ENCODE measurements at places on chromosomes 7 and 10.

DNA sequence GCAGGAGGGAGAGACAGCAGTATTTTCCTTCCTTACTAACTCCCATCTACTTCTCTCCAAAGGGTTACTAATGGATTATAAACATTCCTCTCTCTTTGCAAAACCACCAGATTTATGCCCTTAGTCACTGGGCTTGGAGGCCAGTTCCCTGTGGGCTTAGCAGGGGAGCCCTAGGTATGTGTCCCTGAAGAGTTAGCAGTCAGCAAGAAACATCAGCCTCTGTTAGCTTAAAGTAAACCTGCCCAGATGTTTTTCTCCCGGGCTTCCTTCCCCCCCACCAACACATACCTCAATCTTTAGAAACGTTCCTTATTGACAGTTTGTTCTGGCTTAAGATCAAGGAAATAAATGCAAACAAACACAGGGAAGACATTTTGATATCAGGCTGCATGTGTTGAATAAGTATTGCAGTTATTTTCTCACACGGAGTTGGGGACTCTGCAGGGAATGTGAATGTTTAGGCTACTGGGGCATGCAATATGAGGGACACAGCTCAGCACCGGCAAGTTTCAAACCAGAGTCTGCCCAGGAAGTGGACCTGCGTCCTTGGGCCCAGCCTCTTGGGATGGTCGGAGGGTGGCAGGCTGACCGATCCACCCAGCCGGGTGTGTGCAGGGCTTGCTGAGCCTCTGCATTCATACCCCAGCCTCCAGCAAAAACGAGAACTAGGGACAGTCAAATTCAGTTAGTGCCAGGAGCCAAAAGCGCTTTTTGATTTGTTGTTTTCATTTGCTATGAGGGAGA, 252.0 kb upstream of the GRB10 start:
- no peak for DNase-seq

DNA sequence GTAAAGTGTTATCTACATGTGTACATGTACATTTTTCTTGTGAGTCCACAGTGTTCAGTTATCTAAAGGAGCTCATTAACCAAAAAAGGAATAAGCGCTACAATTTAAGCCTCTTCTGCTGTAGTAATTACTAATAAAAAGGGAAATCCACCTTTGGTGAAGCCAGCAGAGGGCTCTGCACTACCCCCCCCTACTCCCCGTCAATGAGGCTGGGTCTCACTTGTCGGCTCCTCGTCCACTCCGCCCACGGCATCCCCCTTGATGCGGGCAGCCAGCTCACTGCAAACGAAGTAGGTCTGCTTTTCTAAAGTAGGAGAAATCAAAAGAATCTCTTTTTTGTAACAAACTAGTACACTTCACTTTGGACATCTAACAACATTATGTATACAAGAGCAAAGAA, 4.7 kb upstream of the WASHC2A start:
- DNase-seq, result no peak

- DNase-seq, result no peak
Observed at GRCh38 chr7:83648464-83649241, at the start of gene SEMA3E. TSS of gene SEMA3E (minus strand) at chr7:83649139.

- no peak for DNase-seq
Observed at GRCh38 chr7:69049326-69049725, 548.9 kb upstream of the AUTS2 start.

DNA sequence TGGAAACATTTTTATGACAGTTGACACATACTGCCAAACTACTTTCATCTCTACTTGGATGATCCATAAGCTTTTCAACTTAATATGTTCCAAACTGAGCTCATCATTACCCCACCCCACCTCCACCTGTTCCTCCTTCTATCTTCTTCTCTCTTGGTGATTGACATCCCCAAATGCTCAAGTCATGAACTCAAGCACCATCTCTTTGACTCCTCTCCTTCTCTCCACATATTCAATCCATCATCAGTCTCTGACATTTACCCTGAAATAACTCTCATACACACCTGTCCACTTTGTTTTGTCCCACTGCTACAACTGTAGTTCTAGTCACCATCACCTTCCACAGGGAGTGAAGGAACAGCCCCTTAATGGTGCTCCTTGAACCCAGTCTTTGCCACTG, 43.3 kb downstream of the SGCE start:
- DNase-seq, result no peak

DNA sequence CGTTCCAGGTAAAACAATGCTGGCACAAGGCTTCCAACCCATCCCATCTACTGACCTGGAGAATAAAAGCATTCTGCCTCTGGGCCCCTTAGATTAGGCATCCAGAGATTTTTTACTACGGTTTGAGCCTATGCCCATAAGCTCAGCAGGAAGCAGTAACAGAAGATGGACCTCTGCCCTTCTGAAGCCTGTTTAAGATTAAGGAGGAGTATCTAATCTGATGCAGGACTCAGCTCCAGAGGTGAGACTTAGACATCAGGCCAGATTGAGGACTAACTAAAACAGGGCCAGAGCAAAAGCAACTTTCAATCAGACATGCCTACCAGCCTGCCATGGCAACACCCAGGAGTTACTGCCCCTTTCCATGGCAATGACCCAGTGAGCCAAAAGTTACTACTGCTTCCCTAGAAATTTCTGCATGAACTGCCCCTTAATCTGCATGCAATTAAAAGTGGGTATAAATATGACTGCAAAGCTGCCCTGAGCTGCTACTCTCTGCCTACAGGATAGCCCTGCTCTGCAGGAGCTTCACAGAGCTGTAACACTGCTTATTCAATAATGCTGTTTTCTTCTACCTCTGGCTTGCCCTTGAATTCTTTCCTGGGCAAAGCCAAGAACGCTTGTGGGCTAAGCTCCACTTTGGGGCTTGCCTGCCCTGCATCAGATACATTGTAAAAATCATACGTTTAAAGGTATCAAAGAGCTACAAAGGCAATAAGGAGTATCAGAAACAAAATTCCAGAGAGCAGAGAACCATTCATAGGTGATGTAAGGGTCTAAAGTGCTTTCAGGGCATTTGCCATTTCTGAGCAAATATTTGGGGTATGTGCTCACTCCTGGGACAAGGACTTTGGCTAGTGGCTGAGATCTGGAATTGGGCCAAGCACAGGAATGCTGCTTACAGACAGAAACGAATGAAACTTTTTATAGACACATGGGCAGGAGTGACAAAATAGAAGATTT, 25.0 kb upstream of the CNNM1 start:
- DNase-seq, result no peak

GRCh38 chr10:74949843-74950765, 123.7 kb downstream of the KAT6B start:
- DNase-seq, result no peak

- DNase-seq, result no peak
Observed at GRCh38 chr7:85306115-85306514, 119.3 kb upstream of the SEMA3D start.

DNA sequence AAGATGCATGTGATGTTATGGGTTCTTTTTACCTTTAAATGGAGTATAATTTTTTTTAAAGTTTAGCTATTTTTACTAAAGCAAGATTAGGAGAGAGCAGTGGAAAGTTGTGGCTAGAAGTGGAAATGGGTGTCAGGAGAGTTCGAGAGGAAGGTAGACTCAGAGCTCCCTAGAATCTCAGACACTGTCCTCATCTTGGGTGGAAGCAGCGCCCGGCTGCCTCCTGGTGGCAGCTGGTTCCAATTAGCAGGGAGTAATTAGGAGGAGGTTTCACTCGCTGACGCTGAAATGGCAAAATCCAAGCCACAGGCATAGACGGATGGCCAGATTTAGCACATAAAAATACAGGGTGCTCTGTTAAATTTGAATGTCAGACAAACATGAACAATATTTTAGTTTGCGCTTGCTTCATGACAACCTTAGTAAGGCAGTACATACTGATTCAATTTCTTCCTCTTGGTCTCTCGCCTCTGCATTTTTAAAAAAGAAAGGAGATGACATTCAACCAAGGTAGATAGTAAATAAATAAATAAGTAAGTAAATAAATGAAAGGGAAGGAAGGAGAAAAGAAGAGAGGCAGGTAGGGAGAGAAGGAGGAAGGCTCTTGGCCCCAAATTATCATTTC, 58.5 kb downstream of the LGI1 start:
- DNase-seq, result no peak

GRCh38 chr7:28958980-28959347, 834 bp upstream of the TRIL start:
- no peak for DNase-seq

DNA sequence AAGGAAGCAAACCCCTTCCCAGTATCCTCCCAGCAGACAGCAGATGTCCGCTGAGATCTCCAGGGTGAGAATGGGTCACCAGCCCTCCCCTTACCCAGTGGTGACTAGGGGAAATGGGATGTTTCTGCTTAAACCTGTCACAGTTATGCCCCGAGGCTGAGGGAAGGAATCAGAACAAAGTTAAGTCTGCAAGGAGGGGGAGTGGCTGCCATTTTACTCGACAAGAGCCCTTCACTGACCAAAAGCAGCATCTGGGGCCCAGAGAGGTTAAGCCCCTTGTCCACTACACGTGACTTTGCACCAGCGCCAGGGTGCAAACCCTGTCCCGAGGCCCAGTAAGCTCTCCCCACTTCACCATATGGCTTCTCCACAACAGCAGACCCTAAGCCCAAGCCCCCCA, 4.6 kb upstream of the NANOS1 start:
- no peak for DNase-seq

- peak; percentile 4 for DNase-seq
Observed at GRCh38 chr7:91263384-91264045, 718 bp upstream of the FZD1 start.

- no peak for DNase-seq
Observed at GRCh38 chr7:116443101-116443523, 56.4 kb upstream of the CAV2 start.

- DNase-seq, result no peak
Observed at GRCh38 chr10:11286261-11286852, 268.7 kb downstream of the CELF2 start.

DNA sequence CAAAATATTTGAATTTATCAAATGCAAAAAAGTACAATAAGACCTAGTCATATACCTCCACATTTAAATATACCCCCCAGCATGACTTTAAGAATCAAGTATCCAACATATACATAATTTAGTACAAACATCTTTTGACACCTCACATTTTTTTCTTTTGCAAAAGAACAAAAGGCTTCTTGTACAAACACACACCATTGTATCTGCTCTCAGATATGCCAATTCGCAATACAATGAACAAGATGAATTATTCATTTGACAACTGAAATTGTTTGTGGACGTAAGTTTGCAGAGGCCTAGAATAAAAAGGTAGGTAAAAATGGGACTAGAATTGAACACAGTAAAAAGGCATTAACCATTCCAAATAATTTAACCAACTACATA, 154.4 kb downstream of the CACNA2D1 start:
- DNase-seq, result no peak

DNA sequence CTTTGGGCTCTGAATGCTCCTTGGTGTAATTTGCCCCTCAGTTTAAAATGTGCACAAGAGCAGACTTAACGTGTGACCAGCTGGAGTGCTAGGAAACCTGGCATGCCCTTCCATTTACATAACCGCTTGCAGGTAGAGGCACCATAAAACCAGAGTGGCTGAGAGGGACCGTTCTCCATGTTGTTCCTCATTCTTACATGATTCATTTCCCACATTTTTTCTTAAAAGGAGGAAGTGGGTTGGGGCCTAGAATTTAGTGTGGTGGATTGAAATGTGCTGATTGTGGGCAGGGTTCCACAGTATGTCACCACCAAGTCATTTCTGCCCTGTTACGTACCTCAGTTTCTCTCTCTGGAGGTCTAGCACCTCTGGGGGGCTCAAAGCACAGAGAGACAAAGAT, 375.8 kb upstream of the VSTM2A start:
- DNase-seq, result no peak

DNA sequence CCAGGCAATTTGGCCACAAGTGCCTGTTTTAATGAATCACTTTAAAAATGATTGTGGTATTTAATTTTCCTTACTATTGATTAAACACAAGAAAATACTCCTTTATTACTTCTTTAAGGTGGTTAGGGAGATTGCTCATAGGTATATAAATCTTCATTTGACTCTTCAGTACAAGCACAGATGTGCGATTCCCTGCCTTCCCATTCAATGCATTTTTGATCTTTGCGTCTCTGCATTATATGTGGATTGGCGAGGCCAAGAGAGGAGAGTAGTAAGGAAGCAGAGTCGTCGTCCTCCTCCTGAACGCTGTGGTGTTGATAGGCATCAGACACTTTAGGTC, 683.7 kb downstream of the LRMDA start:
- DNase-seq, result no peak

DNA sequence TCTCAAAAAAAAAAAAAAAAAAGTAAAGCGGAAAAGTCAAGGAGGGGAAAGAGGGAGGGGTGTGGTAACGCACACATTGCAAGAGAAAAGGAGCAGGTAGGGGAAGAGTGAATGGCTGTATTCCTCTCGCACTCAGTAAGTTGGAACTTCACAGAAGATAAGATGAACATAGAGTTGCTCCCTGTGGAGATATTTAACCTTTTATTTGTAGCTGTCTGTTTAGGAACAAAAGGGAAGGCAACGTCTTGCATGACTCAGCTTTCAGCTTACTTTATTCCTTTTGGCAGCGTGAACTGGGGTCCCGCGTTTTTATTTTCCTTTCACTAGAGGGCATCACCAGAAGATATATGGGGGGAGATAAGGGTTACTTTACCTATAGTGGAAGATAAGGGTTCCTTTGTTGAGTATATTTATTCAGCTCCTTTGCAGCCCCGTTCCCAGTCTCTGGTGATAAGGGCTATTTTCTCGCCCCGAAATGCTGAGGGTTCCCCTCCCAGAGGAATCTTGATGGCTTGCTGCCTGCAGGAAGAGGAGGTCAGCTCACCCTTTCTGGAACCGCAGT, 78.5 kb downstream of the APBB1IP start:
- no peak for DNase-seq

- DNase-seq, result no peak
Observed at GRCh38 chr10:78798976-78799730, 269.6 kb upstream of the ZMIZ1 start.

GRCh38 chr7:155710530-155710929, 66.1 kb downstream of the RBM33 start:
- no peak for DNase-seq

DNA sequence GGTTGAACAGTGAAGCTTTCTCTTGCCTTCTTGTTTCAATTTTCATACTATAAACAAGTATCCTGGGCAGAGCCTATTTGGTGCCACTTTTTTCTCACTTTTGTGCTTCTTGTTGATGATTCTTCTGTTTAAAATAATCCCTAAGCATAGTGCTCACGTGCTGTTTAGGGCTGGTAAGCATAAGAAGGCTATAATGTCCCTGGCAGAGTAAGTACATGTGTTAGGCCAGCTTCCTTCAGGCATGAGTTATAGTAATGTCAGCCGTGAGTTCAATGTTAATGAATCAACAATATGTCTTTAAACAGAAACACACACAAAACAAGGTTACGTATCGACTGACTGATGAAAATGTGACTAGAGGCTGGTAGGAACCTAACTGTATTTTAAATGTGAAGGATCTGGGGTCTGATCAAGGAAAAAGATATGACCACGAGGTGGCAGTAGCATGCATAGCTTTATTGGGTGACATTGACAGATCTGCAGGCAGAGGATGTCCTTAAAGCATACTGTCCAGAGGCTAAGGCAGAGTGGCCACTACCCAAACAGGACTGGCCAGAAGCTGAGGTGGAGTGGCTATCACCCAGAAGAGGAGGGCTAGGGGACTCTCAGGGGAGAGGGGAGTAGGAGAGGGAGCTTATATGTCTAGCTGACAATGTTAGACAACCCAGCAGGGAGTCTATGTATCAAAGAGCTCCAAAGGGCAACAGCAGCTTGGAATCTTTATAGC, 113.7 kb downstream of the BRAF start:
- peak; percentile 52 for DNase-seq

GRCh38 chr10:84230359-84230758, 5.0 kb upstream of the LRIT2 start:
- DNase-seq, result no peak

All from CD4-positive, alpha-beta T cell (primary cell).